ENCODE measurements at places on chromosomes 6 and 20. TPM values are rescaled to one million over a fixed set of nuclear protein-coding genes. Genes with fewer than 3 reads are reported as not detected.

- DNase-seq: no peak
Observed at GRCh38 chr6:112184951-112185350, 69.4 kb downstream of the LAMA4 start.

DNA sequence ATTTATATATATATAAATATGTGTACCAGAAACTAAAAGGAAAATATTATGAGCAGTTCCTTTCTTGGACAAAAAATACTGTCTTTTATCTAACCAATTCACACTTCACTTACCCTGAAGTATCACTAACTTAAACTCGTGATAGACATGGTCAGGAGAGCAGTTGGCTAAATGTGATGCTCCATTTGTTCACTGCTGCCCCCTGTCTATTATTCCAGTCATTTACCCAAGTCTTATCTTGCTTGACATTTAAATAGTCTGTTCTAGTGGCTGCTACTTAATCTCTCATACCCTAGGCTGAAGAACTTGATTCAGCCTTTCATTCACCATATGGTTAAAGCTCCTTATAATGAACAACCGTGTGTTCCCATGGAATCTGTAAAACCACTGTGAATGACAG is 789.6 kb upstream of the EYS start:
- DNase-seq: no peak

DNA sequence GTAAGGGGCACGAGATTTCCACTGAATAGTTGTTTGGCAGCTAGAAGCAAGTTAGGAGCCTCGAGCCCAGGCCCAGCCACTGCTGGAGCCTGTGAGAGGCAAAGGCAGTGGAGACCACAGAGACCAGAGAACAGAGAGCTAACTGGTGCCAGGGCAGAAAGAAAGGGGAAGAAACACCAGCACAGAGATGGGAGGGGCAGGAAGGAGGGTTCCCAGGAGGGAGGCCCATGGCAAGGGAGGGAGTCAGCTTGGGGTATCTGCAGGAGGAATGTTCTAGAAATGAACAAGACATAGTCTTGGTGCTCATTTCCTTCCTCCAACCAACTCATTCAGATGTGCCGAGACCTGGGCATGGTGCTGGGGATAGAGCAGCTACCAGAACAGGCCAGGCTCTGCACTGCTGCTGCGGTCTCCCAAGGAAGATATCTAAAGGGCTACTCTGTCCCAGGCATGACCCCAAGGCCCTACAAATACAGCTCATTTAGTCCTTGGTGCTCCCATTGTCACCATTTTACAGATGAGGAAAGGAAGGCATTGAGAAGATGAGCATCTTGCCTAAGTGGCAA is 10.7 kb downstream of the ANGPT4 start:
- DNase-seq: no peak

- DNase-seq: no peak
Observed at GRCh38 chr6:56691814-56692213, 49.1 kb upstream of the DST start.

DNA sequence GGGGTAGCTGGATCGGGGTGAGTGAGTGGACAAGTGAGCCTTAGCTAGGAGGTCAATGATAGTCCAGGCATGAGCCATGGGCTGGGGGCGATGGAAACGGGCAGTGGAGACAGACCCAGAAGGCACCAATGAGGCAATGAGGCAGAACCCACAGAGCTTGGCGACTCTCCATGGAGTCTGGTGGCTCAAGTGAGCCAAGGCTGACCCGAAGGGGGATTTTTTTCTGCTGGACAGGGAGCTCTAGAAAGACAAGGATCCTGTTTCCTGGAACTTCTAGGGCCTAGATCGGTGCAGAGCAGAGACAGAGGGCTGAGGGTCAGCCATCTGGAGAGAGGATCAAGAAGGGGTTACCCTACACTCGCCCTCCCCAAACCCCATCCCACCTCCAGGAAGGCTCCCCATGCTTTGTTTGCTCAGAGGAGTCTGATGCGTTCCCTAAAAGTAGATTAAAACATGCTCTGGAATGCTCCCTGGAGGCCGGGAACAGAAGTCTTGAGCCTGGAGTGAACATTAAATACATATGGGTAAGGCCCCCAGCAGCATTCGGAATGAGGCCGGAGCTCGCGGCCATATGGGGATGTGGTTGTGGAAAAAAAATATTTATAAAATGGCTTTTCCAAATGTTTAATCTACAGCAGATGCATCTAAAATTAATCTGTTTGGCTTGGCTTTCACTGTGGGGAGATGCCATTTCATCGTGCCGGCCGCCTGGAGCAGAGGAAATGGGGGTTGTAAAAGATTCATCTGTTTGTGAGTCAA is 237.8 kb upstream of the PMEPA1 start:
- no peak for DNase-seq

GRCh38 chr6:32894085-32895005 is 40.4 kb downstream of the PSMB9 start:
- DNase-seq: peak; percentile 97

- no peak for DNase-seq
Observed at GRCh38 chr6:160121981-160122380, 366 bp downstream of the SLC22A1 start.

GRCh38 chr20:41650231-41650948 is 32.2 kb upstream of the CHD6 start:
- no peak for DNase-seq

DNA sequence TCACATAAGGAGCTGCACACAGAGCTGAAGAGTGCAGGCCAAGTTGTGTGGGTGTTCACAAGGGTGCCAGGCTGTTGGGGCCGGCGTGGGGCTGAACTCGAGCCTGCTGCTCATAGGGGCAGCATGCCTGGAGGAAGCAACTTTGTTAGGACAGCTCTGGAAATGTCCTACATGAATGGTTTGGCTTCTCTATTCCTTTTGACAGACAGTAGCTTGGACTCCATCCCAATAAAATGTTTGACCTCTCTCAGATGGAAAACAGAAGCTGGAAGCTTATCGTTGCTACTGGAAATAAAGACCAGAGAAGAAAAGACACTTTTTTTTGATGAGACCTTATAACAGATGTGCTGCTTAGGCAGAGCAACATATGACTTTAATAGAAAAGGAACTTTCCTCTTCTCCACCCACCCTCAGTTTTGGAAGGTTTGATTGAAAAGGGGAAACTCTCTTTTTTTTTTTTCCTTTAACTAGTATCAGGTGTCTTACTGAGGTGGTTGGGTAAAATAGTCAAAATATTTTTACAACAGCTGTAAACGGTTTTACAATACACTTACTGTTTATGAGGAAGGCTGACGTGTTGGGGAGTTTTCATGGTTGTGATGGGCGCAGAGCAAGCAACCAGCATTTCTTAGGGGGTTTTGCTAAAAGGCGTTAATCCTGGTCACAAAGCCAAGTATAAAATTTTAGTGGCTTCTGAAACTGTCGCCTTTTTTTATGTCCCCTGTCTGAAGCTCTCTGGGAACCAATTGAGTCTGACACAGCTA is 80.7 kb upstream of the EEF1E1 start:
- DNase-seq: no peak

DNA sequence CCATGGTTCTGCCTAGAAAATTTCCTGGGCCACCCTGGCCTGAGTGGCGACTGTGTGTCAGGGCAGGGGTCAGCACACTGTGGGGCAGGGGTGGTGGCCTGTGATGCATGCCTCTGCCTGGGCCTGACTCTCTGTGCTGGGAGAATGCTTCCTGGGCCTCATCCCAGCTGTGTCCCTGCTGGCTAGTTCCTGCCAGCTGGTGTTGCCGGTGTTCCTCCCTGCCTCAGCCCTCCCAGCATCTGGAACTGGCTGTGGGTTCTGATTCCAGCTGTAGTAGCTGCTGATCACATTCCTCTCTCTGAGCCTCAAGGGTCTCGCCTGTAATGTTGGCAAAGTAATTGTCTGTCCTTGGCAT is 101.5 kb downstream of the SYCP2 start:
- no peak for DNase-seq

- no peak for DNase-seq
Observed at GRCh38 chr20:32344835-32345506, 13.2 kb upstream of the ASXL1 start.

BMP6 gene
- 0.32 TPM for total RNA-seq

BPIFB4 gene
- total RNA-seq: not detected

OPRL1 gene
- 0.47 TPM for total RNA-seq

HLA-DOA gene
- 1.6 TPM for total RNA-seq

RHAG gene
- total RNA-seq: not detected

CPXM1 gene
- 2.2 TPM for total RNA-seq

CST3 gene
- total RNA-seq: not detected
